Smooth muscle cell of the pulmonary artery (primary cell): ENCODE measurements at places on chromosomes 4 and X. TPM values are rescaled to one million over a fixed set of nuclear protein-coding genes. Genes with fewer than 3 reads are reported as not detected.

The SRPK3 gene
- 0.91 and 3.6 TPM in 2 replicates for total RNA-seq

The GLOD5 gene
- not detected in 2 replicates for total RNA-seq

The GPM6B gene
- 3.3 and 16.8 TPM in 2 replicates for total RNA-seq

The ENPEP gene
- total RNA-seq: 0.43 and 4.7 TPM in 2 replicates

The TMPRSS11A gene
- not detected in 2 replicates for total RNA-seq

The GAGE12D gene
- total RNA-seq: not detected in 2 replicates

The CENPE gene
- total RNA-seq: 2.2 and 5.5 TPM in 2 replicates

The SPANXD gene
- not detected in 2 replicates for total RNA-seq

The MID2 gene
- total RNA-seq: 11.8 and 11.9 TPM in 2 replicates

The HSD17B10 gene
- 38.8 and 42.8 TPM in 2 replicates for total RNA-seq

The MAGEC2 gene
- total RNA-seq: not detected in 2 replicates

The GAGE13 gene
- total RNA-seq: not detected in 2 replicates

The XG gene
- 1.2 and 5.8 TPM in 2 replicates for total RNA-seq

The ZNF182 gene
- 2.8 and 3.1 TPM in 2 replicates for total RNA-seq

The TMEM271 gene
- not detected in 2 replicates for total RNA-seq

The GPR50 gene
- not detected in 2 replicates for total RNA-seq

The MAGEE2 gene
- total RNA-seq: not detected in 2 replicates

The TMSB15C gene
- 1.3 and 1.7 TPM in 2 replicates for total RNA-seq

The REPS2 gene
- total RNA-seq: 0.66 and 0.72 TPM in 2 replicates

The GAGE2A gene
- not detected in 2 replicates for total RNA-seq

The TRIML2 gene
- not detected in 2 replicates for total RNA-seq

The FRAS1 gene
- 2.0 and 37.8 TPM in 2 replicates for total RNA-seq

The DKK2 gene
- 0.23 TPM in 1 of 2 replicates, not detected in the other for total RNA-seq

The PIM2 gene
- 4.7 and 9.1 TPM in 2 replicates for total RNA-seq

The MAGEA2B gene
- not detected in 2 replicates for total RNA-seq

The AFAP1 gene
- 81.1 and 134 TPM in 2 replicates for total RNA-seq

The MYOZ2 gene
- total RNA-seq: 1.4 and 4.4 TPM in 2 replicates

The IDUA gene
- 16.9 and 46.4 TPM in 2 replicates for total RNA-seq

The FAT4 gene
- total RNA-seq: 25.0 and 39.0 TPM in 2 replicates

The KIT gene
- total RNA-seq: 1.2 and 2.7 TPM in 2 replicates

The MAGEA10 gene
- total RNA-seq: not detected in 2 replicates

The DRP2 gene
- total RNA-seq: 1.0 and 1.8 TPM in 2 replicates

The GABRQ gene
- total RNA-seq: under 0.01 TPM in 1 of 2 replicates, not detected in the other

The PF4V1 gene
- total RNA-seq: 2.1 and 4.2 TPM in 2 replicates

The CLNK gene
- total RNA-seq: not detected in 2 replicates

The PRDX4 gene
- 224 and 291 TPM in 2 replicates for total RNA-seq

The SLC49A3 gene
- total RNA-seq: 3.4 and 5.3 TPM in 2 replicates

The NAA15 gene
- 26.6 and 27.7 TPM in 2 replicates for total RNA-seq

The MAGEB17 gene
- total RNA-seq: not detected in 2 replicates
